ENCODE measurements at places on chromosomes 16 and 17.
A peak's percentile ranks its signal among the peaks of the same experiment; 100 is the strongest.

- no peak for DNase-seq
These were observed 18.6 kb downstream of the CD7 start for GRCh38 chr17:82298538-82299421.

- DNase-seq: no peak
These were observed 33.1 kb upstream of the PITPNM3 start for GRCh38 chr17:6589266-6589946.

- DNase-seq: no peak
These were observed 2.6 kb upstream of the ZNF768 start for GRCh38 chr16:30528799-30529457.

DNA sequence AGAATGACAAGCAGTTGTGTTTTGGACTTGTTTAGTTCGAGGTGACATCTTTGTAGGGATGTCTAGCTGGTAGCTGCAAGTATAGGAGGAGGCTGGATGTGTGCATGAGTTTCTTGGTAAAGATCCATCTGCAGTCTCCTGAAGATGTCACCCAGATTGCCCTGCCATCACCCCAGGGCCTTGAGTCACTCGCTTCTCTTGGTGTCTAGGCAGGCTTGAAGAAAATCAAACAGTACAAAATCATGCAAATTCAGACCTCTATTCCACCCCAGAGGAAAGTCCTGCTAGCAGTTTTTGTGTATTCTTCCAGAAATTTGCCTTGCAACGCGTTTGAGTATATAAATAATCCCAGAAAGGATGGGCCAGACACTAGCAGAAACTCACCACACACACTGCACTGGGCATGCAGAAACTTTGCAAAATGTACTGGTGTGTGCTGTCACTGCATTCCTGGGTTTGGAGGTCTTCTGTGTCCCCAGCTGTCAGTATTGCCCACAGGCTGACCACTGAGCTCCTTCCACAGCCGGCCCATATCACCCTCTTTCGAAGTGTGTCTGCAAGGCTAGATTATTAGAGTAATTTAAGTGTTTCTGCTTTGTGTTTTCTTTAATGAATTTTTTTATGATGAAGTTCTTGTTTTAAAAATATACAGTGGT is 51.5 kb downstream of the TENT4B start:
- no peak for DNase-seq

DNA sequence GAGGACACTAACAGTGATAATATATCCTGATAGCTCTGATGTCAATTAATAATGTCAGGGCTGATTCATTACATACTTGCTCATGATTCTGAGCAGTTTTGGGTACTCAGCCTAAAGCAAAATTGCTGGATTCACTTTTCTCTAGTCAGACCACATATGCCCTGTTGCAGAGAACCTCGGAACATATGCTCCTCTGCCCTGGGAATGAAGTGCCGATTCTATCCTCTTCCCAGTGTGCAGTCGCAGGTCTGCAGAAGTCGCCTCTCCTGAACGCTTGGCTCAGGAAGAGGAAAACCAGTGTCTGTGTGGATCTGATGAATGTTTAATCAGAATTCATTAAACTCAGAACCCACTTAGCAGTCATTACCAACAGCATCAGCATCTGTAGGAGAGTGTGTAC is 34.5 kb downstream of the ABCC12 start:
- DNase-seq: no peak

GRCh38 chr16:30010844-30011713 is at the start of gene DOC2A:
TSS of gene DOC2A (minus strand) at chr16:30011027. CDS start at chr16:30010222, 805 bp downstream.
- no peak for DNase-seq

DNA sequence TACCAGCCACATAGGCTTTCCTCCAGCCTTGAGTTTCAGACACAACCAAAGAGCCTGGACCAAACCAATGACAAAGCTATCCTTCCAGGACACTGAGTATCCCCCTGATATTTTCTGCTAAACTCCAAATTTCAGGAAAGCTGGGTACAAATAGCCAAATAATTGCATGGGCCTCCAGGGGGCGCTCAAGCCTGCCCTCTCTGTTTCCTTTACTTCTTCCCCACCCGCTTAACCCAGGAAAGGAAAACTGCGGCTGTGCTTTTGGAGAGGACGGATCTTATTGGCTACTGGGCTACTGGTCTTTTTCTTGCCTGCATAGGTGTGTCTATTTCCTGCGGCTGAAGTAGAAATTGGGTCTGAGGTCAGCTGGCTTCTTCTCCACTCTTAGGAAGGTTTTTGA is 30.1 kb downstream of the GNGT2 start:
- no peak for DNase-seq

DNA sequence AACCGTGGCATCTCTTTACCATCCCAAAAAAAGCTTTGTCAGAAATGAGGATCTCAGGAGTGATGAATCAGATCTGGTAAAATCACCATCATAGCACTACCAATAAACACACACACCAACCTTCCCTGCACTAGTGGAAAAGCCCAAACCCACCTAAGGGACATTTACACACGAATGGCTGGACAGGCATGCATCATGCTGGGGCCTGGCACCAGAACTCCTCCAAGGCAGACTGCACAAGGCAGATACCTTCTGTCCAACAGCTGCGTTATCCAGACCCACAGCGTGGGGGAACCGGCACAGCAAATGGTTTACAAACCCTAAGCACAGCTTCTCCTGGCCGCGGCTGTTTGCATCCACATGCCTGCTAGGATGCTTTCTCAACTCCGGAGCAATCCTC is 2.8 kb downstream of the ASIC2 start:
- DNase-seq: peak; percentile 51

DNA sequence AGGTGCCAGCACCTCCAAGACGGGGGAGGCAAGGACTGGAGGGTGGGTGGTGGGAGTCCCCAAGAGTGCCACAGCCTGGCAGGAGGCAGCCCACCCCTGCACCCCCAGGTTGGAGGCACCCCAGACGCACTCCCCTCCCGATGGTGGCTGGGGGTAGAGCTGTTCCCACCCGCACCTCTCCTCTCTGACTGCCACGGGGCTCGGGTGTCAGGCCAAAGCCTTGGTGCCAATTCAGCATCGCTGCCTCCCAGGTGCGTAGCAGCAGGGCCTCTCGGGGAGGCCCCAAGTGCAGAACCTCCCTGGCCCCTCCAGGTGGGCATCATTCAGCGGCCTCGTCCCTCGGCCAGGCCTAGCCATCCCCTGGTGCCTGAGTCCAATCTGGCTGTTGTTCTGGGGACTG is 81.1 kb downstream of the ENGASE start:
- DNase-seq: no peak

DNA sequence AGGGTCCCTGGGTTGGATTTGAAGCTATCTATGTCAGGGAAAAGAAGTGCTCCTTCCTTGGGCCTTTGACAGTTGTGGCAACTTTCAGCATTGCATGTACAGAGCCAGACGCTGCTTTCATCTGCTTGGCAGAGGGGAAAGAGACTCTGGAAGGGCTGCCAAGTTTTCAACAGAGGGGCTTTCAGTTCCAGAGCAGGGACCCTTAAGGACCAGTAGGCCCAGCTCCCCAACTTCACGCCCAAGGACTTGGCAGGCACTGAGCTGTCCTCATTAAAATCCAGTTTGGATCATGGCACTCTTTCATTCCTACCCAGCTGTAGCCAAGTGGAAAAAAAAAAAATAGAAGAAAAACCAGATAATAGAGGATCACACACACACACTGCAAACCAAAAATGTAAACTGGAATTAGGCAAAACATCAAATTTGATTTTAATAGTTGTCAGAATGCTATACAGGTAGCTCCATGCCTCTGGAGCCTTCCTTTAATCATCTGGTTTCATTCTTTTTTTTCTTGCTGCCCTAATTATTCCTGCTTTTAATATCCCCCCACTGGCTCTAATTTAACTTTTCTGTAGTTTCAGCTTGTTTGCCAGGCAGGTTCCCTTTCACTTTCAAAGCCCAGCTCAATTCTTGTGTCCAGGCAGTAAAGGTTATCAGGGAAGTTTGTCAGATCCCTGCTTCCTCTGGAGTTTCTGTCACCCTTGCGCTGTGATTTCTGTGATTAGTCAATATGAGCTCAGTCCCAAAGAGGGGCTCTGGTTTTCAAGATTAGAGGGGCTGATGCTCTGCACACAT is 702.6 kb upstream of the CDH8 start:
- DNase-seq: no peak

DNA sequence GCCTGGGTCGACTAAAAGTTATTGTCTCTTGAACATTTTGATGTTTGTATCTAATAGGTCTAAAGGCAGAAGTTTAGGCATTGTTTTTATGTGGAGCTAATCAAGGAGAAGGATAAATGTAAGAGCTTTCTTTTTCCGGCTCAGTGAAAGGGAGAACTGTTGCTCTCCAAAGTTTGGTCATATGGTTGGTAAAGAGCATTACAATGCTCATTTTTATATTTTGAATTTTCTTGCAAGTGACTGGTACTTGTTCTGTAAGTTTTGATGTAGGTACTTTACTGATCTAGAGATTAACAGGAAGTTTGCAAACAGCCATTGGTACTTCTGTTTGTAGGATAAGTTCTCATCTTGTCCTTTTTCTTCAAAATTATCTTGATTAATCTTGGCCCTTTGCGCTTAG is 30.9 kb upstream of the BCAS3 start:
- DNase-seq: no peak

DNA sequence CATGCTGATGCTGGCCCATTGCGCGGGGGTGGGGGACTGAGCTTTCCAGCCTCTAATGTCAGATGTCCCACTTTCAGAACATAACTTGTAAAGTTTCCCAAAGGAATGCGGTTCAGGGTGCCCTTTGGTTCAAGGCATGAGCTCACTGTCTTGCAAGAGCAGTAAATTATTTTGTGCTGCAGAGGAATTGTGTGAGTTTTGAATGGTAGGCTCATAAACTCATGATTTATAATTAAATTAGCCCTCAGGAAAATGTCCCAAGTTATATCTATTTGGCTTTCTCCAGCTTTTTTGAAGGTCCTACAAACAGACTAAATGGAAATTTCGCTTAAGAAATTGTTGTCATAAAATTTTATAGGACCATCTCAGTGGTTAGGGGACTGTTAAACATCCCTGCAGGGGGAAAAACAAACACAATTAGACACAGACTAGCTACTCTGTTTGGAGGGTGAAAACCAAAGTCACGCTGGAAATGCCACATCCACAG is 321.8 kb downstream of the HS3ST3B1 start:
- no peak for DNase-seq

- no peak for DNase-seq
These were observed 20.4 kb downstream of the ACSM3 start for GRCh38 chr16:20784204-20784603.

DNA sequence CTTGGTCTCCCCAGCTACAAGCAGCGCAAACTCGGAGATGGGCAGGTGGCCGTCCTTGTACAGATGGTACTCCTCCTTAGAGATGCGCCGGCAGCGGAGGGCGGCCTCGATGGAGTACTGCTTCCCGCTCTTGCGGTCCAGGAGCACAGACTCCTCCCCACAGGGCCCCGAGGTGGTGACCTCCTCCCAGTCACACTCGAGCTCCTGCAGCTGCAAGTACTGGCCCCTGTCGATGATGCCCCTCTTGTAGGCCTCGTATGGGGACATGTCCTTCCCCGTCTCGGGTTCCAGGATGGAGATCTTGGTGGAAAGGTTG is 7.2 kb downstream of the CDK3 start:
- no peak for DNase-seq

Data from cerebellar nuclear complex (tissue), 1 donor.